Neural cell (in vitro differentiated cells): ENCODE measurements at places on chromosomes 1 and 21. TPM values are rescaled to one million over a fixed set of nuclear protein-coding genes. Genes with fewer than 3 reads are reported as not detected.

The KRTAP21-2 gene
- not detected in 2 replicates for polyA plus RNA-seq

The RNU1-3 gene
- under 0.01 TPM in 1 of 2 replicates, not detected in the other for polyA plus RNA-seq

The ACTN2 gene
- 6.1 and 14.9 TPM in 2 replicates for polyA plus RNA-seq

The RXRG gene
- 0.78 and 2.1 TPM in 2 replicates for polyA plus RNA-seq

The SEC16B gene
- 0.78 and 2.1 TPM in 2 replicates for polyA plus RNA-seq

The CFAP107 gene
- polyA plus RNA-seq: not detected in 2 replicates

The GPR161 gene
- polyA plus RNA-seq: 39.0 and 45.5 TPM in 2 replicates

The PBX1 gene
- 42.4 and 48.1 TPM in 2 replicates for polyA plus RNA-seq

The CCDC28B gene
- 176 and 186 TPM in 2 replicates for polyA plus RNA-seq

The GBP4 gene
- polyA plus RNA-seq: not detected in 2 replicates

The CHI3L2 gene
- not detected in 2 replicates for polyA plus RNA-seq

The RGS5 gene
- polyA plus RNA-seq: 0.76 and 6.5 TPM in 2 replicates

The OLIG1 gene
- polyA plus RNA-seq: 0.98 and 1.4 TPM in 2 replicates

The FCGR1A gene
- polyA plus RNA-seq: not detected in 2 replicates

The FCRL6 gene
- polyA plus RNA-seq: not detected in 2 replicates
